Naive thymus-derived CD8-positive, alpha-beta T cell (primary cell): ENCODE measurements at places on chromosomes 5 and 9. TPM values are rescaled to one million over a fixed set of nuclear protein-coding genes. Genes with fewer than 3 reads are reported as not detected.

DNA sequence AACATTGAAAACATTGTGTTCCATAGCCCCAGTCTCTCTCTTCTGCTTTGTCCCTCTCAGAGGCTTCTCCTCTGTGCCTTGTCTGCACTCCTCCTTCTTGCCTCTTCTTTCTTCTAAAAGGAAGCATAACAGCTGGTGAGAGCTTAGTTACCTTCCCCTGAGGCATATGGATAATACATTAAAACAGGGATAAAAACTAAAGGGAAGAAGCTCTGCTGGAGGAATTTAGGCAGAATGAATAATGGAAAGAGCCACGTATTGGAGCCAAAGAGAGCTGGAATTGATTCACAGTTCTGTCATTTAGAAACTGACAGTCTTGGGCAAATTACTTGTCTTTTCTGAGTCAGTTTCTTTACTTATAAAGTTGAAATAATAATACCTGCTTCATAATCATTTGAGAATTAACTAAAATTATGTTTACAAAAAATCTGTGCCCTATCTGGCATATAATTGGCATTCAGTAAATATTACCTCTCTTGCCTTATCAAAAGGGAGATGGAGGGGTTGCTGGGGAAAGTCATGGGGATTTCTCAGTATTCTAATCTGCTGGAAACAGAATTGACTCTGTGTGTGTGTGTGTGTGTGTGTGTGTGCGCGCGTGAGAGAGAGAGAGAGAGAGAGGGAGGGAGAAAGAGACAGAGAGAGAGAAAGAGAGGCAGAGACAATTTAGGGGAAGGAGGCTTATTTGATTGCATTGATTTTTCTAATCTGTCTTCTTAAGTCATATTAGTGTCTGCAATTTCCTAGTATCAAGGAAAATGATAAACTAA is 20.2 kb downstream of the ZNF474 start:
- no peak overlapping the region for H3K27ac ChIP-seq
- H3K4me3 ChIP-seq: no peak overlapping the region
- H3K27me3 ChIP-seq: no peaks in the 10 kb centered on the region

GRCh38 chr5:103461243-103461642 is 101.3 kb downstream of the NUDT12 start:
- H3K27me3 ChIP-seq: peaks cover 9% of the 10 kb centered on the region
- H3K4me1 ChIP-seq: no peaks in the 10 kb centered on the region
- no peak for DNase-seq

Gene GPX8
- total RNA-seq: not detected

Gene BARHL1
- total RNA-seq: not detected

GRCh38 chr5:76701298-76701697 is 14.6 kb upstream of the F2R start:
- H3K27me3 ChIP-seq: no peaks in the 10 kb centered on the region
- no peak for DNase-seq
- H3K36me3 ChIP-seq: peaks cover 45% of the 10 kb centered on the region
- peaks cover 5% of the 10 kb centered on the region for H3K4me1 ChIP-seq

GRCh38 chr9:16125629-16126028 is 572.8 kb downstream of the CCDC171 start:
- no peaks in the 10 kb centered on the region for H3K36me3 ChIP-seq
- no peak overlapping the region for H3K27ac ChIP-seq

Gene ZDHHC21
- 7.0 TPM for total RNA-seq

GRCh38 chr9:86577420-86578333 is 223.5 kb upstream of the TUT7 start:
- DNase-seq: no peak
- no peaks in the 10 kb centered on the region for H3K36me3 ChIP-seq
- no peak overlapping the region for H3K27ac ChIP-seq
- peaks cover 12% of the 10 kb centered on the region for H3K27me3 ChIP-seq
- no peak overlapping the region for H3K4me3 ChIP-seq

DNA sequence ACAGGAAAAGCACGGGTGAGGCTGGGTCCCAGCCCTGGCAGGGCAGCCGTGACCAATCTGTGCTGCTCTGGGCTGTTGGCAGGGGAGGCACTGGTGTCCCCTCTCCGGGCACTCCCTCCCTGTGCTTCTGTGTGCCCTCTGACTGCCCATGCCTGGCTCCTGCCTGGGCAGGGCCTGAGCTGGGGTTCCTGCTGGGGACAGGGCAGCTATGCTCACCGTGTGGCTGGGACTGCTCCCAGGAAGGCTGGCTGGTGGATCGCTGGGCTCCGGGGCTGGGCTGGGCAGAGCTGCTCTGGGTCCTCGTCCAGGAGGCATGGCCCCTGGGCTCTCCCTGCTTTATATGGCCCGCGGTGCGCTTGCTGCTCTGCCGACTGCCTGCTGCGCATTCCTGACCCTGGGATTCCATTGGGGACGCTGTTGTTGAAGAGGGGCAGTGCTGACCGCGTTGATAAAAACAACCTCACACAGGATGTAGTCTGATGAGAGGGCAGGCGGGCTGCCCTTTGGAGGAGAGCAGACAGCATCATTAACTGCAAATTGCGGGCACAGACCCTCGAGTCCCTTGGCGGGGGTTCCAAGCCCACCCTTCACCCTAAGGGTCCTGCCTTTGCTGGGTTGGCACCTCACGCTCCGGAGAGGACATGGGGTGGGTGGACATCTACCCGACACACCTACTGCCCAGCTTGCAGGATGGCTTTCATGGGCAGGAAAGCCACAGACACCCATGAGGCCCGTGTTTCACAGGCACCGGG is 955 bp downstream of the QRFP start:
- H3K4me3 ChIP-seq: no peak overlapping the region
- H3K27ac ChIP-seq: no peak overlapping the region
- no peak for DNase-seq
- H3K36me3 ChIP-seq: peaks cover 9% of the 10 kb centered on the region
- H3K27me3 ChIP-seq: no peaks in the 10 kb centered on the region
- peaks cover 1% of the 10 kb centered on the region for H3K4me1 ChIP-seq

DNA sequence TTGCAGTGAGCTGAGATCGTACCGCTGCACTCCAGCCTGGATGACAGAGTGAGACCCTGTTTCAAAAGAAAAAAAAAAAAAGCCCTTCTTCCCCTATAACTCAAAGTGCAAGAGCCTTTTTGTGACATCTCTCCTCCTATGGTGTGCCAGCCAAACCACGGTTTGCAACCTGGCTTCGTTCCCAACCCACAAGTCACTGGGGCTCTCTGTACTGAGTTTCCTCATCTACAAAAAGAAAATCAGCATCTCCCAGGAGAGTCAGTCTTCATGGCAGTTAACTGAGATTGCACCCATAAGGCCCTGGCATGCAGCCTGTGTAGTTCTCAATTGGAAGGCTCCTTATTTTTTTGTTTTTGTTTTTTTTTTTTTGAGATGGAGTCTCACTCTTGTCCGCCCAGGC is 14.8 kb downstream of the ODF2 start:
- DNase-seq: no peak
- H3K4me1 ChIP-seq: peaks cover 14% of the 10 kb centered on the region
- peak overlapping the region; percentile 66 for H3K4me3 ChIP-seq
- H3K27ac ChIP-seq: no peak overlapping the region

GRCh38 chr9:72579880-72580550 is 58.6 kb downstream of the TMC1 start:
- H3K4me3 ChIP-seq: no peak overlapping the region
- no peak for DNase-seq
- H3K27ac ChIP-seq: no peak overlapping the region
- no peaks in the 10 kb centered on the region for H3K27me3 ChIP-seq

DNA sequence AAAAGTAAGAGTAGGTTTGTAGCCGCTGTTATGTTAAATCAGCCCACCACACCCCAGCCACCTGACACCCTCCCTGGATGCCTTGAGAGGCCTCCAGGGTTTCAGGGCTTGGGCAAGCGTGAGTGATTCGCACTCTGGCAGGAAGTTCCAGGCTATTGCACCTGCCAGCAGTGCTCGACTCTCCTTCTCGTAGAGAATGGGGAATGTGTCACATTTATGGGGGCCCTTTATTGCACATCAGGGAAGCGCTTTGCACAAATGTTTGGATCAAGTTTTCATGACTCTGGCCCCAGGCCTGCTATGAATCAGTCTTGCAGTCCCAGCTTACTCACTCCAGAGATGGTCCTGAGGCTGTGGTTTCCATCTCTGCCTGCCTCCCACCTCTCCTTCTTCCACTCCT is 66.1 kb upstream of the ADRA1B start:
- DNase-seq: no peak
- H3K36me3 ChIP-seq: no peaks in the 10 kb centered on the region
- no peak overlapping the region for H3K4me3 ChIP-seq
- H3K27ac ChIP-seq: no peak overlapping the region

DNA sequence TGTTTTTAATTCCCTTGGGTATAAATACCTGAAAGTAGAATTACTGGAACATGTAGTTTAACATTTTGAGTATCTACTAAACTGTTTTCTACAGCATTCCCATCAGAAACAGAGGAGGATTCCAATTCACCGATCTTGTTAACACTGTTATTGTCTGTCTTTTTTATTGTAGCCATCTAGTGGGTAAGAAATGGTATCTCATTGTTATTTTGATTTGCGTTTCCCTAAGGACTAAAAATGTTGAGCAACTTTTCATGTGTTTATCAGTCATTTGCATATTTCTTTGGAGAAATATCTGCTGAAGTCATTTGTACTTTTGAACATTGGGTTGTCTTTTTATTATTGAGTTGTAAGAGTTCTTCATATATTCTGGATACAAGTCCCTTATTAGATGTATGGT is 135.2 kb upstream of the NFIL3 start:
- no peak overlapping the region for H3K4me3 ChIP-seq
- no peaks in the 10 kb centered on the region for H3K36me3 ChIP-seq
- H3K4me1 ChIP-seq: no peaks in the 10 kb centered on the region
- DNase-seq: no peak
- no peak overlapping the region for H3K27ac ChIP-seq

Gene PCA3
- total RNA-seq: not detected

DNA sequence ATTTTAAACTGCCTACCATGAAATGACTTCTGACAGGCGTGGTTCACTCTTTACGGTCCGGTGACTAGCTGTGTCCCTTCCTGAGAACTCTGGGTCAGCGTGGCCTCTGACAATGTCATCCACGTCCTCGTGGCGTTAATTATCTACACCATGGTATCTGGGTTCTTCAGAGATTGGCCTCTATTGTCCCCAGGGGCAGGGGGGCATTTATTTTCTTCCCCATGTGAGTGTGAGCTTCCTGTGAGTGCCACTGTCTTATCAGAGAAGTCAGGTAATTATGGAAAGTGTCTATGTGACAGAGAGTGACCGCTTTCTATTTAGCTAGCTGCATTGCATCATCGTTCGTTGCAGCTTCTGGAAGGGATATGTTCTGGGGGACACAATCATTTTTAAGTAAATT is 77.2 kb downstream of the FBXL7 start:
- H3K36me3 ChIP-seq: no peaks in the 10 kb centered on the region
- H3K4me3 ChIP-seq: no peak overlapping the region
- H3K4me1 ChIP-seq: no peaks in the 10 kb centered on the region

Gene TTC1
- total RNA-seq: 45.6 TPM

DNA sequence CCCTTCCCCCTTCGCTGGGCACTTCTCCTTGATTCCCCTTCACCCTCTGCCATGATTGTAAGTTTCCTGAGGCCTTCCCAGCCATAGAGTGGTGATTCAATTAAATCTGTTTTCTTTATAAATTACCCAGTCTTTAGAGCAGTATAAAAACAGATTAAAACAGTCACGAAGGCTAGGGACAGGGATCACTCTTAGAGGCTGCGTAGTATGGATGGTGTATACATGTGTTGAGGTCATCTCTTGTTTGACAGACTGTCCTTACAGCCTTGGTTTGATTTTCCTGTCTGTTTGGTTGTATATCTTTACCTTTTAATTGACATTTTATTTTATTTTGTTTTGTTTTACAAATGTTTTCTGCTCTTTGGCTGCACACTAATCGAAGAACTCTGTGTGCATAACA is 1155.7 kb upstream of the CDH18 start:
- H3K36me3 ChIP-seq: no peaks in the 10 kb centered on the region
- no peaks in the 10 kb centered on the region for H3K27me3 ChIP-seq
- no peaks in the 10 kb centered on the region for H3K4me1 ChIP-seq
- no peak overlapping the region for H3K4me3 ChIP-seq
- H3K27ac ChIP-seq: no peak overlapping the region

- peak overlapping the region; percentile 9 for H3K27ac ChIP-seq
- no peaks in the 10 kb centered on the region for H3K4me1 ChIP-seq
- no peak for DNase-seq
- no peak overlapping the region for H3K4me3 ChIP-seq
Measured at GRCh38 chr5:138676556-138677193, 76.5 kb upstream of the CTNNA1 start.

DNA sequence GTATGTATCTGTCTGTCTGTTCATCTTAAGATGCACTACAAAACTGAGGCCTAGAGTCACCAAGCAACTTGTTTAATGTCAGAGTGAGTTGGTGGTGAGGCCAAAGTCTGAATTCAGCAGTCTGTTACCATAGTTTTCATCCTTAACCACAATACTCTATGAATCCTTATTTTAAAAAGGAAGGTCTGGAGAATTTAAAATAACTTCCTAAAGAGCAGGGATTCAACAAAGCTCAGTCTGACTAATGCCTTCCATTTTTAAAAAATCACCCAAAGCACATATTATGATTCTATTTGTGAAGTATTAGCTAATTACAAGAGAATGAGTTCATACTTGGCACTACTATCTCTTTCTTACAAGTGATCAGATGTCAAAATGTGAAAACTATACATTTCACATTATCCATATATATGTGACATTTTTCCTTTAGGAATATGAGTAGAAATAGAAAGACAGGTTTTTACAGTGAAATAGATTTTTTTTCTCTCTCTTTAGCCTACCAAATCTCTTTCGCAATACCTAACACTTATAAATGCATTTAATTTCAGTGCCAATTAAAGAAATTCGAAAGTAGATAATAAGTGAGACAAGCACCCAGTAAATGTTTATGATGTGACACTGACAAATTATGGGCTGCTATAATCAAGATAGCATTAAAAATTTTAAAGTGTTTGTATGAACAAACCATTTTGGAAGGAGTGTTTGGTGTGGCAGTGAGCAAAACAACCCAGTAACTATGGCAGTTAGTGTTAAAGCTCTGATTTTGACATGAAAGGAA is 102.3 kb upstream of the CDKN2B start:
- no peak overlapping the region for H3K27ac ChIP-seq
- no peak overlapping the region for H3K4me3 ChIP-seq
- no peaks in the 10 kb centered on the region for H3K36me3 ChIP-seq
- no peak for DNase-seq

DNA sequence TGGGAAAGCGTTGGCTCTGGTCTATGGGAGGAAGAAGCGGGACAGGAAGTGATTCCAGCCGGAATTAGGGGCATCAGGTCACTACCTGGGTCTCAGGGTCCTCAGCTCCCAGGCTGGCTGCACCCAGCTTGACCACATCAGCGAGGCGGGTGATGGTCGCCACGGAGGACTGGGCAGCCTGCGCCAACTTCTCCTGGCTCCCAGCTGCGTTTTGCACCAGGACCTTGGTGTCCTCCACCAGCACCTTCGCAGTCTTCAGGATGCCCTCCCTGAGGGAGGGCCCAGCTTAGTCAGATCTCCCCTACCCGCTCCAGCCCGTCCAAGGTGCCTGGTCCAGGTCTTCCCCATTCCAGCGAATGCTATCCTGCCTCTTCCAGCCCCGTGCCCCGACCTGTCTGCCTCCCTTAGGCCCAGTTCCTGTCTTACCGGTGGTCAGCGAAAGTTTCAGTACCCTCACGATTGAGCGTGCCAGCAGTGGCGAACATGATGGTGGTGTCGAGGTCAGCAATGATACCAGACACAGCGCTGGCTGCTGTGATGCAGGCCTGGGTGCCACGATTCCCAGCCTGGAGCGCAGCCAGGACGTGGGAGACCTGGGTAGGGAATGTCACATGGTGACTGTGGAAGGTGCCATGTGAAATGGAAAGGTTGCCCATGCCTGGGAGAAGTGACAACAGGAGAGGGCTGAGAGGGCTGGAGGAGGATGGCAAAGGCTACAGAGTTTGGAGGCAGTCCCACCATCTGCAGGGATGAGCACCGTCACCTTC is 14.4 kb upstream of the TPM2 start:
- no peak overlapping the region for H3K4me3 ChIP-seq
- H3K27ac ChIP-seq: no peak overlapping the region
- H3K4me1 ChIP-seq: peaks cover 8% of the 10 kb centered on the region
- peaks cover 14% of the 10 kb centered on the region for H3K36me3 ChIP-seq

Gene ADGRV1
- total RNA-seq: 0.08 TPM
